ENCODE measurements at places on chromosomes 12 and 14.

- no peak for DNase-seq
These were observed 88.6 kb downstream of the DDHD1 start for GRCh38 chr14:53064475-53064874.

DNA sequence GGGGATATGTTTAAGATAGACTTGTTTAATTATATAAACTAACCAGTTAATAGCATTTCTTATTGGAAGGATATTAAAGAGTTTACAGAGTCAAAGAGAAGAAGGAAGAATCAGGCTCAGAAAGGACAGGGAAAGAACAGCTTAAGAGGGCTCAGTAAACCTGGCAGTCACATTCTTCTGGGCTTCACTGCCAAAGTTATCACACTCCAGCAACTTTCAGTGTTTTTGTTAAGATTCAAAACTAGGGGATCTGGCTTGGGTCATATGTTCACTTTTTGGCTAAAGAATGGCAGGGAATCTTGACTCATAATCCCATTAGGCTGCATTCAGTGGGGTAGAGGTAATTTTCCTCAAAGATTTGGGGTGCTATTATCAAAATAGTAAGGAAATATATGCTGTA, 312.3 kb downstream of the RAD51B start:
- DNase-seq = no peak

DNA sequence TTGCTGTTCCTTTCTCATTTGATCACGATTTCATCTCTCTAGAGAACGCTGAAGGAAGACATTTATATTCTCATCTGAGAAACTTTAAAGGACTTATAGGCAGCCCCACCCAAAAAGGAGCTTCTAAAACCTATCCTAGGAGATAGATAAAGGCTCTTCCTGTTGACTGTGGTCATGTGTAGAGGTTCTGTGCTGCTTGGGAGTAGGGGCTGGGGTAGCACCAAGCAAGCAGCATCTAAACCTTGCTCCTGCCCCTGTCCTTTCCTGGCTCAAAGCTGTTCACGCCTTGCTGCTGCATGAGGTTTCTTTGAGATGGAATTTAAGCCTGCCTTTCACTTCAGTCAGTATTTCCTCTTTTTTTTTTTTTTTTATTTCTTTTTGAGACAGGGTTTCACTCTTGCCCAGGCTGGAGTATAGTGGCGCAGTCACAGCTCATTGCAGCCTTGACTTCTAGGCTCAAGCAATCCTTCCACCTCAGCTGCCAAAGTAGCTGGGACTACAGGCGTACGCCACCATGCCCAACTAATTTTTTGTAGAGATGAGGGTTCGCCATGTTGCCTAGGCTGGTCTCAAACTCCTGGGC, 41.4 kb downstream of the RAB35 start:
- DNase-seq = no peak

DNA sequence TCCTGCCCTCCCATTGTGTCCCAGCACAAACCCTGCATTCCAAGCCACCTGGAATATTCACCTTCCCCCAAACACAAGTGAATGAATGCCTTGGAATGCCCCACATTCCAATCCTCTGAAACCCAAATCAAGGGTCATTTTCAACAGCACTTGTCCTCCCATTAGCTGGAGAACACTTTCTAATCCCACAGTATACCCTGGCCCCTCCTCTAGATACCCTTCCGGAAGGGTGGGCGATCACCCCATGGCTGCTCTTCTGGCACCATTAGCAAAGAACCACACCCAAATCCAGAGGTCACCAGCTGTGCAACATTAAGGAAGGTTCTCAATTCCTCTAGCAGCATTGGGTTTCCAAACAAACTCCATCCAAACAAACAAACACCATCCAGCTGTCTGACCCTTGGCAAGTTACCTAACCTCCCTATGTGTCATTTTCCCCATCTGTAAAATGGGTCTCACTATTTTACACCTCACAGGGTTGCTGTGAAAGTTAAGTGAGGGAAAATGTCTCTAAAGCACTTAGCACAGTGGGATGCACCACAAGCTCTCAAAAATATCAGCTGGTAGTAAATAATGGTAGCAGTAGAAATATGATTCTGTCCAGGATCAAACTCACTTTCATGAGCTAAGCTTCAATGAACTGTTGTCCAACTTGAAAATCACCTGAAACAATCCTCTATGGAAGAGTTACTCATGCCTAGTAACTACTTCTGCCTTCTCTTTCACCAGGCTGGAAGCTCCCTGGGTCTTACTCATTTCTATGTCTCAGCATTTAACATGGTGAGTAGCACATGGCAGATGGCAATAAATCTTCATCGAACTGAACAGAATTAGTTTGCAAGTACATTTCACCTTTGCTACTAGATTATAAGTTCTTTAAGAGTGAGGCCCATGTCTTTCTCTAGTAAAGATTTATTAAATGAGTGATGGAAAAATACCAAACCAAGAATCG, 5.3 kb downstream of the NUAK1 start:
- DNase-seq = no peak

GRCh38 chr14:83085725-83086124, 1552.1 kb upstream of the SEL1L start:
- no peak for DNase-seq

- DNase-seq = no peak
These were observed 10.9 kb upstream of the ENDOU start for GRCh38 chr12:47736216-47736615.

DNA sequence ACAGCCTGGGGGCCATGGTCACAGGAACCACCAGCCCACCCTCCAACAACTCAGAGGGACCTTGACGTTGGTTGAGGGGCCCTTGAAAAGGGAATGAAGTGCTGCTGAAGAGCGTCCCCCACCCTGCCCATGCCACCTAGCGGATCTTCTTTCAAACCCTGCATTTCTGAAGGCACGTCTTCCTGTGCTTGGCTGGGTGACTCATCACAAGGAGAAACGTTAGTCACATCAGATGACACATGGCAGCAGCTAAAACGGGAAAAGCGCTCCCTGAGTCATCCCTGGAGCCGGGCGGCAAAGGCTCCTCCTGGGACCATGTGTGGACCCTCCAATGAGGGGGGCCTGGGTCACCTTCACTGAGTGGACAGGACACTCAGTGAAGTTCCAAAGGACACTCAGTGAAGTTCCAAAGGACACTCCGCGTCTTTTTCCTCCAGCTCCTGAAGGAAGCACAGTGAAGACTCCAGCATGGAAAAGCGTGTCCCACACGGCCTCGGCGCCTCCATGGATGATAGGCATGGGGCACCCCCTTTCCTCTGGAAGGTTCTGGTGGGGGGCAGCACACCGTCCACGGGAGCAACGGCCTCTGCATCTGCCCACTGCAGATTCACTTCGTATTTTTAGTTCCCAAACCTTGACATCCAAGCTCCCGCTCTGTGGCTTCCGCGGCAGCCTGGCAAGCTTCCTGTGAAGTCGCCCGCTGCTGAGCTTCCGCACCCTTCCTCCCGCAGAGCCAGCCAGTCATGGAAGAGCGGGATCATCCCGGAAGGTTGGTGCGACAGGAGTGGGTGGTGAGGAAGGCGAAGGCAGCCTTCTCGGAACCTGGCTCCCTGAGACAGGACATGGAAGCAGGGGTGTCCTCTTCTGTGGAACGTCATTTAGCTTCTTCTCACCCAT, 383.4 kb downstream of the VRK1 start:
- no peak for DNase-seq

- DNase-seq = no peak
These were observed 69.1 kb downstream of the TMEM260 start for GRCh38 chr14:56648508-56649301.

DNA sequence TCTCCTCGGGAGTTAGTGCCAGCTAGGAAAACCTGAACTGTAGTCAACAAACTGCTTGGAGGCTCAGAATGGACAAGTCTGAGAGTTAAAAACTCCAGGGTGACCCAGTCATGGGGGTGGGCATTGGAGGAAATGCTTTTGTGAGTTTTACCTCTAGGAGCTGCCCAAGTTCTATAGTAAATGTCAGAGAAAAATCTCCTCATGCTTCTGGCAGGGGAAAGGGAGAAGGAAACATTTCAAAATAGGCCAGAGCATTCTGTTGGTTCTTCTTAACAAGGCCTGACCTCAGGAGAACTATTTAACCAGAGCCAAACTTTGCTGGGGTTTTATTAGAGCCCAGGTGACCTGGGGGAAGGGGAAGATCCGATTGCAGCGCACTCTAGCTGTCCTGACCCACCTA, 12.3 kb downstream of the NINJ2 start:
- no peak for DNase-seq

DNA sequence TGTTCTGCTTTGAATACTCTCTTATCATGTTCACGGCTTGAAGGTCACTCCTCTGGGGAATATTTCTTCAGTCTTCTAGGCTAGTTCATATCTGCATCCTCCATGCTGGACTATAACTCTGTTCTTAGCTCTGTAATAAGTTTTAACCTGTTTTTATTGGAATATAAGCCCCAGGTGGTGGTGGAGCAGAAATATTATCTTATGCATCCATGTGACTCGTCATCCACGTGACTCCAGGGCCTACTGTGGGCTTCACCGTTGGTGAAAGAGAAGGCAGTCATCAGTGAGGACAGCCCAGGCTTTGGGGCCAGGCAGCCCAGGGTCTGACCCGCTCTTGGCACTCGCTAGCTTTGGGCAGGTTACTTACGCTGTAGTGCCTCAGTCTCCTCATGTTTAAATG, 87.1 kb downstream of the ETNK1 start:
- no peak for DNase-seq

- no peak for DNase-seq
These were observed 262.0 kb upstream of the G2E3 start for GRCh38 chr14:30296931-30297405.

DNA sequence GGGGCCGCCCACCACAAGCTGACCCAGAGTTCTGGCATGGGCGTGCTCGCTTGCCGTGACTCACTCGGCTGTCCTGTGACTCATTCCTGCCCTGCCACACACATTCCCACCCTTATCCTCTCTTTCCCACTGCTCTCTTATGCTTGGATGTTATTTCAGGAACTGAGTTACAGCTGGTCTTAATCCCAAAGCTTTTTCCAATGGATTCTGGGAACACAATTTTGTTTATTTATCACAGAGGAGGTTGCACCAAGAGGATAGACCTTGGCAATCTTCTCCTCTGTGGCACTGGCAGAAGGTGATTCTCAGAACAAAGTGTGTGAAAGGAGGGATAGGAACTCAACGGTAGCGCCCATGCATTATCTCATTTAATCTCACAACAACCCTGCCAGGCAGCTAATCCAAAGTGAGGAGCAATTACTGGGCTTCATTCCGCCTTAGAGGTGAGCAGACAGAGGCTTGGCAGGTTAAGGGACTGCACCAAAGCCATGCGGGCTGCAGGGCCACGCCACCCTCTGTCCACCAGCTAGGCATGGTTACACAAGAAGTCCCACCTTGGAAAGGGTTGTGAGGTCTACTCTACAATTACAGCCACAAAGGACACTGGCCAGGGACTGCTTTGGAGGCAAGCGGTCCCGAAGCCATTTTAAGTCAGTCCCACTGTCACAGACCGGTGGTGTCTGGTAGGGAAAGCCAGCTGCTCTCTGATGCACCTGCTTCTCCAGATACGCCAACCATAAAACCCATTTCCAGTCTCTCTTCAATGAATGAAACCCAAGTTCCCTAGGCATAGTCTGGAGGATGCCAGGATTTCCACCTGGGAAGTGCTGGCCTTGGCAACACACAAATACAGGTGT, 32.9 kb downstream of the SYNE3 start:
- DNase-seq = no peak

DNA sequence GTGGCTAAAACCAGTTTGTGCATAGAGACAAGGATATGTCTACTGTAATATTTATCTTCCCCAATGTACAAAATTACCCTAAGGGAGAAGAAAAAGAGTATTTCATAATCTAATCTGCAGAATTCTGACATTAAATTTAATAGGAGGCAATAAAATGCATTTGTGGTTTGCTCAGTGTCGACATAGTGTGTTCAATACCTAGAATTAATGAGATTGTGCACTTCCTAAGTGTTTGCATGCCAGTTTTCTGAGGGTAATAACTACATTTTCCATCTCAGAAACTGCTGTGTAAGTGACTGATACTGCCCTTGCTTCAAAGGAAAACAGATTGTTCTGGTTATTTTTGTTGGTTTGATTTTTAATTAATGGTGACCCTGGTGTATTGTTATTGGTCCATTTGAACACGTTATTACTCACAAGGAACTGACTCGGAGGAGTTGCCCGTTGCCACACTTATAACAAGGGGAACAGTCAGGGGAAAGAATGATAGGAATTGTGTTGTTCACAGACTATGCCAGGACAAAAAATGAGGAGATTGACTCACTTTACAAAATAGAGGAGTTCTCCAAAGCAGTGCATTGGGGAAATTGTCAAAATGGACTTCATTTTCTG, 960.3 kb upstream of the TMEM132C start:
- DNase-seq = no peak

- no peak for DNase-seq
These were observed 110.0 kb upstream of the CPM start for GRCh38 chr12:69042970-69043369.

DNA sequence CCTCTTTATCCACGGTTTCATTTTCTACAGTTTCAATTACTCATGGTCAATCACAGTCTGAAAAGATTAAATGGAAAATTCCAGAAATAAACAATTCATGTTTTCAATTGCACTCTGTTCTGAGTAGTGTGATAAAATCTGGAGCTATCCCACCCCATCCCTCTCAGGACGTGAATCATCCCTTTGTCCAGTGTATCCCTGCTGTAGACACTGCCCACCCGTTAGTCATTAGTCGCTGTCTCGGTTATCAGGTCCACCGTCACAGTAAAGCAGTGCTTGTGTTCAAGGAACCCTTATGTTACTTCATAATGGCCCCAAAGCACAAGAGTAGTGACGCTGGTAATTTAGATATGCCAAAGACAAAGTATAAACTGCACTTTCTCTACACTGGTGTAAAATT, 141.0 kb upstream of the LMNTD1 start:
- no peak for DNase-seq

DNA sequence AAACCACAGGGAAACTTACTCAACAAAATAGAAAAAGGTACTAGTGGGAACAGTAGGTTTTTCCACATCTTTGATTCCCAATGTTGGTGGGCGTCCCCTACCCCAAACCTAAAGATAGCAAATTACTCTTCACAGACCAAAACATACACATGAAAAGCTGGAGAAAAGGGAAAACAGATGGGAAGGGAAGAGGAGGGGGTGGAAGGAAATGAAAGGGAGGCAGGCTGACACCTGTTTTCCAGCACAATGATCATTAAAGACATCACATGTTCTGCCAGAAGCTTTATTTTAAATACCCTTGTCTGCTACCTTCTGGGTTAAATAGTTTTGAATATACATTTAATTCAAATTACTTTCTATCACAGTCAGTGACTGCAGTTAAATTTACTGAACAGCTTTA, 1617.9 kb upstream of the SEL1L start:
- DNase-seq = no peak

DNA sequence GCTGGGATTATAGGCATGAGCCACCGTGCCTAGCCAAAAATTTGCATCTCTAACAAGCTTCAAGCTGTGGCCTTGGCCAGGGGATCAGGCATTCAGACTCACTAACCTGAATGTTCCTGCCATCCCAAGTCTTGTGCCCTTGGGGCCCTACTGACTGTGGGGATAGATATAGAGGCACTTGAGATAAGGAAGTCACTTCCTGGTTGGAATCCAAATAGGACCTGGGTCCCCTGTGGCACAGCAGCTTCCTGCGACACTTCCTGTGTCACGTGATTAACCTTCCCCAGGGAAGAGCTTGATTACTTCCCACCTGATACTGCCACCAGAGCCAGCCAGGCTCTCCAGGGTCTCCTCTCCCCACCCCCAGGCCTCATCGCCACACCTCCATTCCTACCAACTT, 128.2 kb downstream of the BCL11B start:
- DNase-seq = no peak

GRCh38 chr14:100790502-100791347, 35.2 kb upstream of the MEG3 start:
- no peak for DNase-seq

GRCh38 chr12:56321027-56321426, 5.2 kb upstream of the CNPY2 start:
- no peak for DNase-seq

All from activated CD8-positive, alpha-beta memory T cell treated with anti-CD3 and anti-CD28 coated beads, Interleukin-2, amount 50 U/mL, for 48 hours (primary cell).